NCI-H146 (cell line): ENCODE measurements at places on chromosomes 3 and 15.
A peak's percentile ranks its signal among the peaks of the same experiment; 100 is the strongest.

DNA sequence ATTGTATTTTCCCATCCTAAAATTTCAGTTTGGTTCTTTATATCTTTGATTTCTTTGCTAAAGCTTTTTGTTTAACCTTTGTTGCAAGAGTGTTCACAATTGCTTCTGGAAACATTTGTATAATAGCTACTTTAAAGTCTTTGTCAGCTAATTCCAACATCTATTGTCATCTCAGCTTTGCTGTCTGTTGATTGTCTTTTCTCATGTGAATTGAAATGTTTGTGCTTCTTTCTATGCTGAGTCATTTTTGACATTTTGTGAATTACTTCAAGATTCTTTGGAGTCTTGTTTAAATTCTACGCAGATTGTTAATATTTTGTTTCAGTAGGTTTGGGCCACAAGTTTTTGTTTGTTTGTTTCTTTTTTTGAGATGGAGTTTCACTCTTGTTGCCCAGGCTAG is 73.2 kb downstream of the SUCNR1 start:
- DNase-seq: no peak

DNA sequence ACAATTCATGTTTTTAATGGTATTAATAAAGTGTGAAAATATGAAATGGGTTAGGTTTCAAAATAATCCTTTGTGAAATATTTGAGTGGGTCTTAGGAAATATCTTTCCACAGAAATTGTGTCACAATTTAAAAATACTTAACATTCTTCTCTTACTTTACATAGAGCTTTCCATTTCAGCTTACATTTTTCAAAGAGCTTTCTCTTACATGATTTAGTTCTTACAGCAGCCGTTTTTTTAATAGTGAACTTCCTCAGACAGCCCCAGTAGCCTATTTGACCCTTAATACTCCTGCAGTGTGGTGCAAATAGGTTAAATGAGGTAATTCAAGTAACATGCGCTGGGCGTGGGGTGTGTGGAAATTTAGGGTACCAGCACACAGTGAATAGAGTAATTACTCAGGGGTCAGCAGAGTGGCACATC is 21.8 kb downstream of the P2RY12 start:
- no peak for DNase-seq

DNA sequence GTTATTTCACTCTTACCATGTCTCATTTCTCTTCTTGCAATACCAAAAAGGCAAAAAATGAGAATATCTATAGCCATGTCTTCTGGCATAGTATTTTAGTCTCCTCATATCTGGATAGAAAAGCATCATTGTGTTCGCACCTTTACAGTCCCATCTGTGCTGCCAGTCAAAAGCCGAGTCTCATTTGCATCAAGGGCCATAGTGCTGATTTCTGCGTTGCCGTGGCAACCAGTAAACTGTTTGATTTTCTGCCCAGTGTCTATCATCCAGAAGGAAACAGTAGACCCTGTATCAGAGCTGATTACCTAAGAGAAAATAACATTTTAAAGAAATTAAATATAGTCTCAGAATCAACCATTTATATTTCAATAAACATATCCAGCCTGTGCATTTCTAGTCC is 86.1 kb upstream of the SERPINI2 start:
- peak; percentile 33 for DNase-seq

DNA sequence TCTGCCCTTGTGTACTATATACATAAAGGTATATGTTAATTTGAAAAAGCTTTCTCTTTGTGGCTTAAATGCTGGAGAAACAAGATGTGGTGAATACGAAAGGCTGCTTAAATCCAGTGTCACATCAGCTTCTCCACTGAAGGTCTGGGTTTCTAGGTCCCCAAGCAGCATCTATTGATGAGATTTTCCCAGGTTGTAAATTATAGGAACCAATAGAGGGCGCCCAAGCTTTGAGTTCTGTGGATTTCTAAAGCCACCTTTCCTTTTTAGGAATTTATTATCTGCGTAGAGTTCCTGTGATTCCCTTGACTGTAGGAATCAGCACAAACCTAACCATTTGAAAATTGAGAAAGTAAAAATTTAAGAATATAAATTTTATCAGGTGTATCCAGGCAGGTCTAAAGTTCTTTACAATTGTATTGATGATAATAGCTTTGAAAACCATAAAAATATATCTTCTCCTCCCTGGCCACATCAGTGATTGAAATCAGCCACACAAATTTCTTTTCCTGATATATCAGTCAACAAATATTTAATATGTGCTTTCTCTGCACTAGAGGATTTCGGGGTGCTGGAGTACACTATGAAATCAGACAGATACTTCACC is 88.3 kb upstream of the ADAMTSL3 start:
- DNase-seq: no peak

GRCh38 chr3:112302881-112303763 is 9.1 kb upstream of the SLC9C1 start:
- DNase-seq: no peak
